ENCODE measurements at places on chromosomes 3 and 15. TPM values are rescaled to one million over a fixed set of nuclear protein-coding genes. Genes with fewer than 3 reads are reported as not detected.

- DNase-seq, result no peak
These were observed 252.3 kb upstream of the ATP10A start for GRCh38 chr15:26115229-26115943.

GRCh38 chr3:125129512-125129997 is 73.8 kb upstream of the HEG1 start:
- peak; percentile 96 for DNase-seq

DNA sequence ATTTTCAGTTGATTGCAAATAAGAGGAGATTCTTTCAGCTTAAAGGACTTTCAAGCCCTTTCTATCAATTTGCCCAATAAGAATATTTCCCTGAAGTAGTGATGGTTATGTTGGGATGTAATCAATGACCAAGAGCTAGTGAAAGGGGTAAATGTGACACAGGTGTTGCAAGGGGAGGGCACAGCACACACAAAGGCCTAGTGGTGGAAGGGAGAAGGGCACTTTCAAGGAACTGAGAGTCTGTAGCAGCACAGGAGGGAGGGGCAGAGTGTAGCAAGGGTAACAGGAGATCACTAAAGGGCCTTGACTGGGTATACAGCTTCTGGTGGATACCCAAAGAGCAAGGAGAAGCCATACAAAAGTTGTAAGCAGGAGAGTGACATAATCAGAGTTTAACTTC is 217.8 kb upstream of the ARHGEF26 start:
- DNase-seq, result no peak

DNA sequence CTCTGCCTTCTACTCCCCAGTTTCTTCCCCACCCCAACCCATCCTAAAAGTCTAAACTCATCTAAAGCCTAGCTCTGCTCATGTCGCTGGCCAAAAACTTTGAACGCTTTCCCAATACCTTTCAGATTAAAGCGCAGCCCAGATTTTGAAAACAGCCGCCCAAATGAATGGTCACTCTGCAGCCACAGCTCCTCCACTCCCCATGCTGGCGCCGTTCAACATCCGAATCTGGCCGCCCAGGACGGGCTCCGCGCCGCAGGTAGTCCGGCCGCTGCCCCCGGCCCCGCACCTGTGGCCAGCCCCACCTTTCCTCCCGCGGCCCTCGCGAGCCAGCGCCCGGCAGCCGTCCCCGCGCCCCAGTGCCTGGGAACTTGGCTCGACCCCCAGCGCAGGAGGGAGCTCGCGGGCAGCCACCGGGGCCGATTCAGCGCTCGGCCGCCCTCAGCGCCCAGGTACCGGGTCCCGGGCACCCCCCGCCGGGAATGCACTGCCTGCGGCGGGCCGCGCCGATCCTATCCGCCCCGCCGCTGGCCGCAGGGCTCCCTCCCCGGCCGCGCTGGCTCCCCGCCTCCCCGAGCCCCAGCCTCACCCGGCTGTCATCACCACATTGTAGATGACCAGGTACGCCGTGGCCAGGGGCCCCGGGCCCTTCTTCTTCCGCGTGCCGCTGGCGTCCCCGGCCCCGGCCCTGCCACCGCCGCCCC is 417 bp downstream of the HACD2 start:
- no peak for DNase-seq

GRCh38 chr3:66200147-66200546 is 20.7 kb upstream of the SLC25A26 start:
- DNase-seq, result no peak

- DNase-seq, result no peak
These were observed 209.5 kb upstream of the ST8SIA2 start for GRCh38 chr15:92184142-92184541.

- DNase-seq, result no peak
These were observed 3.4 kb downstream of the RNU6-1 start for GRCh38 chr15:67836477-67836876.

DNA sequence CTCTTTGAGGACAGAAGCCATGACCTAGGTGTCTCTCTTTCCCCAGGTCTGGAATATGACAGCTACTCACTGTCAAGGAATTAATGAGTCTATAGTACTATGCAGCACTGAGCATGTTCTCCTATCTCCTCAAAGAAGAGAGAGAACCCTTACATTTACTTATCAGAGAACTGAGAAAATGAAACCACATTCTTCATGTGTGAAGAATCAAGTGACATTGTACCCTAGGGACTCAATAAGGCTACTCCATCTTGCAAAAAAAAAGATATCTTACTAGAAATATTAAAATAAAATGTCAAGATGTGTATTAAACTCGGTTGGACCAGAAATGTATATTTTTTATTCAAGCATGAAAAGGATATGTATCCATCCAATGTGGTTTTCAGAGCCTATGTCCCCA is 133.2 kb upstream of the COL8A1 start:
- DNase-seq, result no peak

- DNase-seq, result no peak
These were observed 723.1 kb downstream of the CADM2 start for GRCh38 chr3:85681906-85682305.

GRCh38 chr15:20356444-20356910 is 185.1 kb downstream of the GOLGA6L6 start:
- no peak for DNase-seq

- DNase-seq, result no peak
These were observed 9.8 kb upstream of the PLSCR1 start for GRCh38 chr3:146554151-146554760.

DNA sequence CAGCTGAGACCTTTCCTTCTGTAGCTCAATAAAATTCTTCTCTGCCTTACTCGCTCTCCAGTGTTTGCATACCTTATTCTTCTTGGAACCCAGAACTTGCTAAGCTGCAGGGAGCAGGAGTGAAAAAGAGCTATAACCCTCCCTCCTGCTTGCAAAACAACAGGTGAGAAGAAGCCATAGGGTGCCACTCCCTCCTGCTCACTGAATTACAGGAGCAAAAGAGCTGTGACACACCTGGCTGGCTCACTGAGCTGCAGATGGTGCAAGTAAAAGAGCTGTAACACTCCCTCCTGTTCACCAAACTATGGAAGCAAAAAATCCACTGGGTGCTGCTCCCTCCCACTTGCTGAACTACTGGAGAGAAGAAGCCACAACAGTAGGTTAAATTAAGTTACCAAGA is 44.2 kb upstream of the C2CD4B start:
- DNase-seq, result peak; percentile 68

DNA sequence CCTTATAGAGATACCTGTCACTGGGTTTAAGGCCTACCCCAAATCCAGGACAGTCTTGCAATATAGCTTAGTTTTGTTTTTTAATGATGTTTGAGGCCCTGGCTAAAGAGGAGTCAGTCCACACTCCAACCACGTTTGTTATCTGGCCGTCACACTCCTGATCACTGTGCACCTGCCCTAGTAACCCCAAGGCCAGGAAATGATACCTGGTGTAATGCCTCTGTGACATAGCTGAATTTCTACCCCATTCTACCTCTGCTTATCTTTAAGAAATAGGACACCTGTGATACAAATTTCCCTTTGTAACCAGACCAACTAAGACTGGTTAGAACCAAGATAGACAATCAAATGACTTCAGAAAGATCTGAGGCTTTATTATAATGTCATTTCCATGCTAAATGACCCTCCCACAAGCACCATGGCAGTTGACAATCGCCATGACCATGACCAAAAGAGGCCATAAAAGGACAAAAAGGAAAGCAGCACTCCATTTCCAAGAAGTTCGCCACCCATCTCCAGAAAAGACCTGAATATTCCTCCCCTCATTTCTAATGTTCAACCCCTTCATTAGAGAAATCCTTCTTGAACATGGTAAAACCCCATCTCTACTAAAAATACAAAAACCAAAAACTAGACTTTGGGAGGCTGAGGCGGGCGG is 4.8 kb upstream of the RTP3 start:
- no peak for DNase-seq

DNA sequence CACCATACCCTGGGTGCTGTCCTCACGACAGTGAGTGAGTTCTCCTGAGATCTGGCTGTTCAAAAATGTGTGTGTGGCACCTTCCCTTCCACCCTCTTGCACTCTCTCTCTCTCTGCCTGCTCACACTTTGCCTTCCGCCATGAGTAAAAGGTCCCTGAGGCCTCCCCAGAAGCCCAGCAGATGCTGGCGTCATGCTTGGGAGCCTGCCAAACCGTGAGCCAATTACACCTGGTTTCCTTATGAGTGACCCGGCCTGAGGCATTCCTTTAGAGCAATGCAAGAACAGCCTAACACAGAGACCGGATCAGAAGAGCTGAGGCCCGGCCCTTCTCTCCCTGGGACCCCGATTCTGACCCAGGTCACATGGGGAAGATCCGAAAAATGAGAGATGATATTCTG is 15.4 kb downstream of the TMEM44 start:
- DNase-seq, result peak; percentile 76

DNA sequence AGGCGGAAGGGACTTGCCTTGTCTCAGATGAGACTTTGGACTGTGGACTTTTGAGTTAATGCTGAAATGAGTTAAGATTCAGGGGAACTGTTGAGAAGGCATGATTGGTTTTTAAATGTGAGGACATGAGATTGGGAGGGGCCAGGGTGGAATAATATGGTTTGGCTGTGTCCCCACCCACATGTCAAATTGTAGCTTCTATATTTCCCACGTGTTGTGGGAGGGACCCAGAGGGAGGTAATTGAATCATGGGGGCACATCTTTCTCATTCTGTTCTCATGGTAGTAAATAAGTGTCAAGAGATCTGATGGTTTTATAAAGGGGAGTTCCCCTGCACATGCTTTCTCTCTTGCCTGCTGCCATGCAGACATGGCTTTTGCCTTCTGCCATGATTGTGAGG is 89.2 kb downstream of the CGGBP1 start:
- DNase-seq, result no peak

GRCh38 chr3:15973940-15974339 is 176.2 kb upstream of the ANKRD28 start:
- DNase-seq, result no peak

GRCh38 chr15:78564743-78565096 is 600 bp upstream of the CHRNA5 start:
- DNase-seq, result no peak

- DNase-seq, result no peak
These were observed 351.3 kb downstream of the FOXP1 start for GRCh38 chr3:71232175-71232679.

DNA sequence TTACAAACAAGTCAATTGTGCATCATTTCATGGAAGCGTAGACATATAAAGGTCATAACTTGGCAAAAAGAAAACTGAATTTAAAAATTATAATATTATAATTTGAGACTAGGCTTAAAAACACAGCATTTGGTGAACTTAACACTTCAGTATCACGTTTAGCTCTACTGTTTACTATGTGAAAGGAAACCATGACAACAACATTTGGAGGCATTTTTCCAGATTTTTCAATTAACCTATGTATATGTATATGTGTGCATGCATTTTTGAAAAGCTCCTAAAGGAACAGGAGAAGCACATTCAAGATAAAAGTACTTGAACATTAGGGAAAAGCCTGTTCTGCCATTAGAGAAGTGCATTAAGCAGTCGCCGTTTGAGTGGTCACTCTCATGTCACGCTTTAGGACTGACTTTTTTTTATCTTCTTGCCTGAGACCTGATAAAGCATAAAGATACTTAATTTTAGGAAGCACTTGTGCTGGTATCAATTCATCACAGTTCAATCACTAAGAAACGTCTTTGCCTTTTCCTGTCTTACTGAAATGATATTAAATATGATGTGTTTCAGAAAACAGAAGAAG is 156.0 kb downstream of the NAALADL2 start:
- no peak for DNase-seq

- no peak for DNase-seq
These were observed 26.3 kb downstream of the NSUN3 start for GRCh38 chr3:94089126-94089525.

- peak; percentile 23 for DNase-seq
These were observed 265.1 kb downstream of the CTNNB1 start for GRCh38 chr3:41464401-41464800.

DNA sequence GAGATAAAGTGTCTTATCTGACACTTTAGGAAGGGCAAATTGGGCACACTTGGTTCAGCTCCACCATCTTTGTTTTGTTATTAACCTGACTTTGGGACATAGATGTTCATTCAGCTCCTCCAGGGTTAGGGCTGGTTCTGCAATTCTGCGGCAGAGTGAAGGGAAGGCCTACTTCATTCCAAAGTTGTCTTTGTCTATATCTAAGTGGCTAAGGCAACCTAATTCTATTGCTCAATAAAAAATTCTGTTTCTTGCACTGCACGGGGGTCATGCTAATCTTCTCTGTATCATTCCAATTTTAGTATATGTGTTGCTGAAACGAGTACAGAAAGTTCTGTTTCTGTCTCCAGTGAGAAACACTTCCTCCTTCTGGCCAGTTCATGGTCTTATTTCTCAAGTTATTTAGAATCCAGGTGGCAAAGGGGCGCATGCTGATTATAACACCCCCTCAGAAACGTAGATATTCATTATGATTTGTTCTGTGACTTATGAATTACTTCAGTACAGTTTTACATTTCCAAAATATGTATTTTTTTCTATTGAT is 53.5 kb downstream of the PFN2 start:
- DNase-seq, result no peak

DNA sequence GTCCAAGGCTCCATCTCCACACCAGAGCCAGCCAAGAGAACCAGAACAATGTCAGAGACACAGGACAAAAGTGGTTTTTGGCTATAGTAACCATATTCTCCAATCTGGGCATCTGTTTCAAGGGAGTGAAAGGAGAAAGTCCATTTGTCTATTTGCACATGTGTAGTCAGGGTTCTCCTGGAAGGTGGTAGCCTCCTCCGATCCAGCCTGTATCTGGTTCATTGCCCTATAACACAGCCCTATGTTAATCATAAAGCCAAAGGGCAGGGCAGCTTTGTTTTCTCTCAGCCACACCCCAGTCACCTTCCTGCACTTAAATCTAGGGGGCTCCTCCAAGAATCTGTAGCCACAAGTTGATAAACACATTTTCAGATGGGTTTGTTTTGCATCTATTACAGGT is 128.1 kb upstream of the ADPGK start:
- DNase-seq, result no peak

DNA sequence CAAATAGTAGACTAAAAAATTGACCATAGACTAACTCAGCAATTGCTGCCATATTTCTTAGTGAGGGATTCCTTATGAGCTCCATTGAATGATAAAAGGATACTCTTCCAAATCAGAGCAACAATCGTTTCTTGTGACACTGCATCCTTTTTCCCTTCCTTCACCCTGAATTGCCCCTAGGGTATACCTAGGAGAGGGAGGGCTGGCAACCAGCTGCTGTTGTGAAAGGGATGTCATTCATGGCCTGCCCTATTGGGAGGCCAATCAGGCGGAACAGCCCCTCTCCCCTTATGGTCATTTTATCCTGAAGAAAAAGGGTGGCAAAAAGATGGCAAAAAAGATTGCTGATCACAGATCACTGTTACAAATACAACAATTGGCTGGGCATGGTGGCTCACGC is 26.3 kb downstream of the B3GNT5 start:
- DNase-seq, result no peak

- no peak for DNase-seq
These were observed 32.6 kb upstream of the ATP11B start for GRCh38 chr3:182760576-182761164.

- no peak for DNase-seq
These were observed 64.4 kb upstream of the TAMM41 start for GRCh38 chr3:11910971-11911531.

- peak; percentile 35 for DNase-seq
These were observed 398.8 kb downstream of the MECOM start for GRCh38 chr3:169264711-169265110.

GRCh38 chr3:4999531-5000184 is 20.4 kb downstream of the BHLHE40 start:
- DNase-seq, result peak; percentile 89

The CDHR4 gene
- total RNA-seq, result not detected

The ZNF35 gene
- total RNA-seq, result 11.5 TPM

The IL5RA gene
- total RNA-seq, result not detected

The CALML4 gene
- total RNA-seq, result 4.3 TPM

The MED12L gene
- total RNA-seq, result 0.35 TPM

The UBXN7 gene
- 17.8 TPM for total RNA-seq

The SLC22A14 gene
- total RNA-seq, result 0.14 TPM

The GNL3 gene
- total RNA-seq, result 126 TPM

The PROS1 gene
- 2.8 TPM for total RNA-seq

Measured in foreskin keratinocyte (primary cell).